ENCODE measurements at places on chromosomes 3 and 15. TPM values are rescaled to one million over a fixed set of nuclear protein-coding genes. Genes with fewer than 3 reads are reported as not detected.

GRCh38 chr3:112734736-112735350, 93.9 kb upstream of the CCDC80 start:
- peak; percentile 70 for DNase-seq
- no peaks in the 10 kb centered on the region for H3K36me3 ChIP-seq
- H3K27me3 ChIP-seq, result no peaks in the 10 kb centered on the region
- no peak overlapping the region for H3K27ac ChIP-seq
- H3K4me3 ChIP-seq, result no peak overlapping the region
- H3K4me1 ChIP-seq, result no peaks in the 10 kb centered on the region

The FGF12 gene
- 13.6 TPM for total RNA-seq

DNA sequence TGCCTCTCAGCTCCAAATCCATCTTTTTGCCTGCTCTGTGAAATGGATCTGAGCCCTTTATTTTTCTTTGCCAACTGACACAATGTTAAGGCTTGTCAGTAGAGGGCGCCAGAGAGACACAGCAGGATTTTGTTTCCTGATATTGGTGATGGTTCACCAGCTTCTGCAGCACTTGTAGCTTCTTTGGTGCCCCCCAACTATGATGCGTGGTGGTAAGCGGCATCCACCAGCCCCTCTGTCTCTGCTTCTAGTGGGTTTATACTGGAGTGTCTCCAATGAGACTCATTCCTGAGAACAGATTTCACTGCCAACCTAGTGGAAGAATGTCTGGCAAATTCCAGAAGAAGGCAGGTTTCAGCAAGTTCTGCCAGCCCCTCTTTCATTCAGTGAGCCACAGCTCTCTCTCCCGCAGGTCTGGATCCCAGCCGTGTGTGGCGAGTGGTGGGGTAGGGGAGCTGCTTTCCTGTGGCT, 471.9 kb upstream of the FRG2C start:
- DNase-seq, result peak; percentile 82
- no peaks in the 10 kb centered on the region for H3K27me3 ChIP-seq
- no peaks in the 10 kb centered on the region for H3K36me3 ChIP-seq
- no peak overlapping the region for H3K4me3 ChIP-seq
- H3K4me1 ChIP-seq, result no peaks in the 10 kb centered on the region

- DNase-seq, result no peak
- H3K4me1 ChIP-seq, result no peaks in the 10 kb centered on the region
- H3K36me3 ChIP-seq, result no peaks in the 10 kb centered on the region
- H3K27me3 ChIP-seq, result no peaks in the 10 kb centered on the region
- no peak overlapping the region for H3K27ac ChIP-seq
- H3K4me3 ChIP-seq, result no peak overlapping the region
Measured at GRCh38 chr15:63986185-63986680, 60.1 kb downstream of the DAPK2 start.

The REC114 gene
- not detected for total RNA-seq

DNA sequence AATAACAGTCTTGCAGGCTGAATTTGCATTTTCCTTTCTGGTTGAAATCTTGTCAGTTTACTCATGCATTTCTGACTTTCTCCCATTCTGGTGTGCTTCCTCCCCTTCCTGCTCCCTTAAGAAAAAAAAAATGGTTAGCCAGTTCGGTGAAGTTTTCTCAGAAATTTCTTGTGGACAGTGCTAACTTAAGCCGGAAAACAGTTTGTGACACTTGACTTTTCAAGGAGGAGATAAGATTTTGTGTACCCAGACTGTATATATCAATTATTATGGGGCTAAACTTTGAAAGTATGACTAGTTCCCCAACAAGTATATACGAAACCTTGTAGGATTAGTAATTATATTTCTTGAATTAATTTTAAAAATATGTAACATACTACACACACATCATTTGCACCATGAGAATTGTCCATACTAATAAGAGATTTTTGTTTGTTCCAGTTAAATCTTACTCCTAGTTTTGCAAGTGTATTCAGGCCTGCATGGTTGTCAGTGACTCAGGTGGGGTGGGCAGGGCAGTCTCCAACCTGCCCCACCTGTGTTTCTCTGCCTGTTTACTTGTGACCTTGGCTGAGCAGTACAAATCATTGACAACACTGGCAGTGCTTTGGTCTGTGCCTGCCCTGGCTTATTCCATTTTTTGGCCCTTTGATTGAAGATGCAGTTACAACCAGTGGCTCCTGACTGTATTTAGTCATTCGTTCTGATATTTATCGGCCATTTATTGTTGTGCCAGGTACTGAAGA, 19.1 kb downstream of the UBE2E1 start:
- H3K4me3 ChIP-seq, result no peak overlapping the region
- no peaks in the 10 kb centered on the region for H3K36me3 ChIP-seq
- DNase-seq, result no peak

GRCh38 chr15:46938169-46938568, 779.1 kb upstream of the SEMA6D start:
- H3K4me1 ChIP-seq, result no peaks in the 10 kb centered on the region
- H3K27me3 ChIP-seq, result no peaks in the 10 kb centered on the region
- DNase-seq, result no peak
- no peak overlapping the region for H3K4me3 ChIP-seq
- no peaks in the 10 kb centered on the region for H3K36me3 ChIP-seq

- no peak overlapping the region for H3K27ac ChIP-seq
- H3K27me3 ChIP-seq, result no peaks in the 10 kb centered on the region
- H3K4me3 ChIP-seq, result no peak overlapping the region
Measured at GRCh38 chr3:43410592-43410991, 124.3 kb downstream of the SNRK start.

The FSIP1 gene
- 1.3 TPM for total RNA-seq

The RPS17 gene
- total RNA-seq, result 2,501 TPM

The ATP10A gene
- total RNA-seq, result 3.4 TPM

- no peaks in the 10 kb centered on the region for H3K27me3 ChIP-seq
- H3K36me3 ChIP-seq, result no peaks in the 10 kb centered on the region
- H3K4me3 ChIP-seq, result no peak overlapping the region
- no peak overlapping the region for H3K27ac ChIP-seq
- DNase-seq, result no peak
Measured at GRCh38 chr15:99345242-99345641, 94.0 kb downstream of the LRRC28 start.

The PEX5L gene
- 4.9 TPM for total RNA-seq

DNA sequence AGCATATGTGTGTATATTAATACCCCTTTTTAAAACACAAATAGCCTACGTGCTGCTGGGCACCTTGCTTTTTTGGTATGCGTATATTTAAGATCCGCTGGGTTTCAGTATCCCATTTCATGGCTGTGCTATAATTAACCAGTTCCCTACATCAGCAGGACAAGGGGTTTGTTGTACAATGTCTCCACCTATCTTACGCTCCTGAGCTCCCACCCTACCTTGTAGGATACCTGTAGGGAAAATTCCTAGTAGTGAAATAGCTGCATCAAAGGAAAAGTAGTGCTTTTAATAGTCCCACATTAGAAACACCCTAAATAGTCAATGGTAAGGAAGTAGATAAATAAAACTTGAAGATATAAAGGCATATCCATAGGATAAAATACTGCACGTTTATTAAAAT, 1.4 kb downstream of the MAP6D1 start:
- peaks cover 3% of the 10 kb centered on the region for H3K27me3 ChIP-seq
- H3K36me3 ChIP-seq, result no peaks in the 10 kb centered on the region
- H3K4me1 ChIP-seq, result peaks cover 4% of the 10 kb centered on the region
- H3K4me3 ChIP-seq, result peak overlapping the region; percentile 66
- H3K27ac ChIP-seq, result no peak overlapping the region

DNA sequence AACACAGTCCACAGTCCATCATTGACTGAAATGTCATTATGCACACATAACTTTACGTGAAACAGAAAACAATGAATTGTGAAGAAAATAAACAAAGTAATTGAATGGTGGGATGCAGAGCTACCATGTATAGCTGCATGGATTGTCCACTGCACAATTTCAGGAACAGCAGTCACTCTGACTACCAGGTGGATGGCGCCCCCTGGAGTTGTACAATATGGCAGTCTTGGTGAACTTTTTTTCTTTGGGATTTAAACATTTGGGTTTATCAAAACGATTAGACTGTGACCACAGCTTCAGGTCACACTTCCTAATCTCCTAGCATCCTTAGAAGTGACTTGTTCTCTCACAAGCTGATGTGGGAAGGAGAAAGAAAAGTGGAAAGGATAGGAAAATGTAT, 48.9 kb upstream of the TCF12 start:
- H3K4me1 ChIP-seq, result no peaks in the 10 kb centered on the region
- H3K36me3 ChIP-seq, result no peaks in the 10 kb centered on the region
- DNase-seq, result no peak
- no peaks in the 10 kb centered on the region for H3K27me3 ChIP-seq
- H3K4me3 ChIP-seq, result no peak overlapping the region

The TICRR gene
- total RNA-seq, result 37.3 TPM

GRCh38 chr15:43230640-43231115, 9.9 kb upstream of the EPB42 start:
- H3K27ac ChIP-seq, result no peak overlapping the region
- no peaks in the 10 kb centered on the region for H3K4me1 ChIP-seq
- H3K27me3 ChIP-seq, result no peaks in the 10 kb centered on the region
- no peak for DNase-seq
- no peak overlapping the region for H3K4me3 ChIP-seq
- H3K36me3 ChIP-seq, result no peaks in the 10 kb centered on the region

GRCh38 chr15:36414670-36415069, 164.8 kb upstream of the CDIN1 start:
- no peak for DNase-seq
- no peaks in the 10 kb centered on the region for H3K4me1 ChIP-seq
- no peaks in the 10 kb centered on the region for H3K27me3 ChIP-seq
- H3K4me3 ChIP-seq, result no peak overlapping the region

The GRK7 gene
- total RNA-seq, result not detected

DNA sequence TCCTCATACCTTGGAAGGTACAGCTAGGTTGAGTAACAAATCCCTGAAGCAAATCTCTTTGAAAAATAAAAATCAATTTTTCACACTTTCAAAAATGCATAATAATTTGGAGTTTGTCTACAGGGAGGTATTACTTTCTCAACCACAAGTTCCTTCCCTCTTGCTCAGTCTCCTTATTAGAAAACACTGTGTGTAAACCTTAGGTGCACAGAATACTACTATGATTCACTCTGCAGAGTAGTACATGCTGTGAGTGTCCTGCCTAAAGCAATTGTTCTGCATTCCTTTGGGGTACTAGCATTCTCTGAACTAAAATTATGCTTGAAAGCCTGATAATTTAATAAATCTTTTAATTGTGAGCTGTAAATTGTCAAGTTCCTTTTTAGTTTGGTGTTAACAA, 115.9 kb upstream of the EPHA3 start:
- H3K4me1 ChIP-seq, result no peaks in the 10 kb centered on the region
- no peaks in the 10 kb centered on the region for H3K36me3 ChIP-seq
- H3K27me3 ChIP-seq, result no peaks in the 10 kb centered on the region

The SLC35G2 gene
- 4.7 TPM for total RNA-seq

GRCh38 chr3:144058713-144059112, 87.1 kb downstream of the DIPK2A start:
- H3K4me3 ChIP-seq, result no peak overlapping the region
- no peaks in the 10 kb centered on the region for H3K27me3 ChIP-seq
- H3K4me1 ChIP-seq, result no peaks in the 10 kb centered on the region
- H3K27ac ChIP-seq, result no peak overlapping the region
- no peaks in the 10 kb centered on the region for H3K36me3 ChIP-seq

- H3K36me3 ChIP-seq, result no peaks in the 10 kb centered on the region
- no peaks in the 10 kb centered on the region for H3K27me3 ChIP-seq
- no peak for DNase-seq
- H3K27ac ChIP-seq, result no peak overlapping the region
- H3K4me3 ChIP-seq, result no peak overlapping the region
Measured at GRCh38 chr15:33910741-33911140, 57.6 kb upstream of the CHRM5 start.

The RAB6B gene
- total RNA-seq, result 15.6 TPM

DNA sequence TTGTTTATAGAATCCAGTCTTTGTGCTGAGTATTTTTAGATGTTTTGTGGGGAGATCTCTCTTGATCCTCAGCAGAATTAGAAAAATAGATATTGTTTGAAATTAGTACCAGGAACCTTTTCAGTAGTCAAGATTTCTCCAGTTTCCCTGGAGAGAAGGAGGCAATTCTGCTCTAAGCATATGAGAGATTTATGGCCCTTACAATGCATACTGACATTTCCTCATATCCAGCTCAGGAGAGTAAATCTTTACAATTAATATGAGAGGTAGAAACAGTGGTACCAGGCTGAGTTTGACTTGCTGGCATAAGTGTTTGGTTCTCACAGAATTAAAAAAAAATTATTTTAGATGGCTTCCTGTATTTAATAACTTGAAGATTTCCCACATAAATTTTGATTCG, 239.1 kb upstream of the SGO1 start:
- no peaks in the 10 kb centered on the region for H3K4me1 ChIP-seq
- no peaks in the 10 kb centered on the region for H3K36me3 ChIP-seq
- H3K27me3 ChIP-seq, result no peaks in the 10 kb centered on the region
- no peak overlapping the region for H3K27ac ChIP-seq
- H3K4me3 ChIP-seq, result no peak overlapping the region

The LRRIQ4 gene
- not detected for total RNA-seq

DNA sequence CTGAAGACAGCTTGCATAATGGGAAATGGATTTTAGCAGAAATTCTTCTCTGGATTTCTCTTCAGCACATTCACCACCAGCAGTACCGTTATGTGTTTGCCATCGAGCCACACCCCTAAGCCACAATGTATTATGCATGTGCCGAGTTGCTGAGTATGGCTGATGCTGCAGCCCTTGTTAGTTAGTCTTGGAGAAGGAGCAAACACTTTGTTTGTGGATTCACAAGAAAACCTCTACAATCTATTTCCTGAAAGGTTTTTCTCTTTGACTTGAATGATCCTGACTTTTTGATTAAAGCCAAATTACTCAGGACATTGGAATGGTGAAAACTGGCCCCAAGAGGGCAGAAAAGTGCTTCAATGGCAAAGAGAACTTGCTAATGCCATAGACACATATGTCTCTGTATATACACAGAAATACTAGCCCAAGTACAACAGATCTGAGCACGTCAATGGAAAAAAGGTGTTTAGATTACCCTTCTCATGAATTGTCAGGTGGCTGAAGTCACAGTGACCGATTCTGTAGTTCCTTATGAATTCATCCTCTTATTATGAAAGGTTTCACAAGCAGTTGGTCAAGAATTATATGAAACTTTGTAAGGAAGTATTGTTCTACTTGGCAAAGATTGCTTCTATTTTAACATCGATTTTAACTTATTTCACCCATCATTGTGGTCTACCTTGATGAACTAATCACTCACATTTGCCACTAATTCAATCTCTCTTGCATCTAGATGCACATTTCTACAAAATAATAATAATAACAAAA, 103.0 kb downstream of the P3H2 start:
- no peak for DNase-seq
- no peaks in the 10 kb centered on the region for H3K36me3 ChIP-seq
- no peaks in the 10 kb centered on the region for H3K27me3 ChIP-seq
- peaks cover 23% of the 10 kb centered on the region for H3K4me1 ChIP-seq

The CCR9 gene
- not detected for total RNA-seq

- H3K36me3 ChIP-seq, result no peaks in the 10 kb centered on the region
- no peak overlapping the region for H3K27ac ChIP-seq
- DNase-seq, result no peak
- H3K27me3 ChIP-seq, result peaks cover 6% of the 10 kb centered on the region
- H3K4me3 ChIP-seq, result no peak overlapping the region
- H3K4me1 ChIP-seq, result peaks cover 20% of the 10 kb centered on the region
Measured at GRCh38 chr3:119346076-119346496, 51.9 kb downstream of the ARHGAP31 start.
